ENCODE measurements at places on chromosomes 11 and 22. TPM values are rescaled to one million over a fixed set of nuclear protein-coding genes. Genes with fewer than 3 reads are reported as not detected.

Gene CSF2RB
- 30.1 TPM for total RNA-seq

Gene KBTBD3
- 10.4 TPM for total RNA-seq

Gene GGTLC3
- total RNA-seq: 8.0 TPM

Gene CCDC157
- 5.2 TPM for total RNA-seq

Gene RGL4
- 1.9 TPM for total RNA-seq

Gene ISX
- total RNA-seq: not detected

Gene DAGLA
- total RNA-seq: 7.1 TPM

Gene TYR
- not detected for total RNA-seq

Gene OR5L2
- not detected for total RNA-seq

Gene ADAMTS8
- 23.0 TPM for total RNA-seq

- H3K4me1 ChIP-seq: peaks cover 7% of the 10 kb centered on the region
- no peak overlapping the region for H3K27ac ChIP-seq
- H3K36me3 ChIP-seq: no peaks in the 10 kb centered on the region
- H3K27me3 ChIP-seq: peaks cover 21% of the 10 kb centered on the region
- H3K4me3 ChIP-seq: no peak overlapping the region
- no peak for DNase-seq
Observed at GRCh38 chr11:125401746-125402145, 94.3 kb downstream of the FEZ1 start.

GRCh38 chr22:50613291-50613981, 12.8 kb downstream of the MAPK8IP2 start:
- H3K27ac ChIP-seq: peak overlapping the region; percentile 46
- no peak overlapping the region for H3K4me3 ChIP-seq
- no peaks in the 10 kb centered on the region for H3K27me3 ChIP-seq
- peak; percentile 90 for DNase-seq

DNA sequence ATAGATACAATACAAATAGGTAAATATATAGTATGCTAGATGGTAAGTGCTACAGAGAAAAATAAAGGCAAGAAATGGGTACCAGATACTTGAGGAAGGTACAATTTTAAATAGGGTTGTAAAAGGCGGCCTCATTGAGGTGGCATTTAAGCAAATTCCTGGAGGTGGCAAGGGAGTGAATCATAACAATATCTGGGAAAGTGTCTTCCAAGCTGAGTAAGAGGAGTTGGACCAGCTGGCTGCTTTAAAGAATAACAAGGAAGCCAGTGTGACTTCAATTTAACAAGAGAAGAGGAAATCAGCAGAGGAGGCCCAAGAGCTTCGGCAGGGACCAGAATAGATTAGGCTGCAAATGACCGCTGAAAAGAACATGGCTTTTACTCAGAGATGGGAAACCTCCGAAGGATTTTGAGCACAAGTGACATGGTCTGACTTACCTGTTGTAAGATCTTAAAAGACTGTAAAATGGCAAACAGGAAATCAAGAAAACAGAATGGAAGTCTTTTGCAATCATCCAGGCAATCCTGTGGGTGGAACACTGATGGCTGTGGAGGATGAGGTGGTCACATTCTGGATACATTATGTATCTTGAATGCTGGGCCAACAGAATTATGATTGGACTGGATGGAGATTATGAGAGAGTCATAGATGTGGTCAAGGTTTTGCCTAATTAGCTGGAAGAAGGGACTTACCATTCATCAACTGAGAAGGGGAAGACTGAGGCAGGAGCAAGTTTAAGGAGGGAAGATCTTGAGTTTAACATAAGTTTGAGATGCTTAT, 77.2 kb downstream of the RDX start:
- no peak overlapping the region for H3K4me3 ChIP-seq
- no peaks in the 10 kb centered on the region for H3K36me3 ChIP-seq
- no peak overlapping the region for H3K27ac ChIP-seq

GRCh38 chr11:11032066-11032465, 174.2 kb upstream of the ZBED5 start:
- H3K27me3 ChIP-seq: no peaks in the 10 kb centered on the region
- no peak overlapping the region for H3K27ac ChIP-seq
- DNase-seq: no peak

DNA sequence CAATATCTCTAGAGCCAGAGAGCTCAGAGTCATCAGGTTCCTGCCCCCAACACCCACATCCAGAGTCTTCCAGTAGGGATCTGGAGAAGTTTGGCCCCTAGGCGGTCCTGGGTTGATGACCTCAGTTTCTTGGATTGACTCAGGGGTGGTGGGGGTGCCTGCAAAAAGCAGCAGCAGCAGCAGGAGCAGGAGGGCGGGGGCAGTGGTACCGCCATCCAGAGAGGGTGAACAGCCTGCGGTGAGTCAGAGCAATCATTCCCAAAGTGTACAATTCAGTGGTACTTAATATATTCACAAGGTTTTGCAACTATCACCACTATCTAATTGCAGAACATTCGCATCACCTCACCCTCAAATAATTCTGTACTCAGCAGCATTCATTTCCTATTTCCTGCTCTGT, 9.9 kb upstream of the SEC14L3 start:
- H3K4me3 ChIP-seq: no peak overlapping the region
- DNase-seq: no peak
- H3K27me3 ChIP-seq: no peaks in the 10 kb centered on the region
- no peak overlapping the region for H3K27ac ChIP-seq

DNA sequence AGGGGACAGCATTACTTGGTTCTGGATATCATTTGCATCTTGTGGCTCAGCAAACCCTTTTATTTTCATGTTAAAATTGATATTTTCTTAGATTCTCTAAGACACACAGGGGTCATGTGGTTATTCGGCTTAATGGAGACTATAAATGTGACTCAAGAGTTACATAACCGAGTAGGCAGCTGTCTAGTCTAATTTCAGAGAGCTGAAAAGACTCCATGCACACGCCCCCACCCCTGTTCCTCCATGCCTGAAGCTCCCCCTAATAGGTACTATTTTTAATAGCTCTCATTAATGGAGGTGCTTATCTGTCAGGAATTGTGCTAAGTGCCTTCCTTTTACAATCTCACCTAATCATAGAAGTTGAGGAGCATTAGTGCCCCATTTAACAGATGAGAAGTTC, 189.2 kb upstream of the ARHGAP20 start:
- H3K36me3 ChIP-seq: no peaks in the 10 kb centered on the region
- no peak overlapping the region for H3K27ac ChIP-seq
- no peaks in the 10 kb centered on the region for H3K4me1 ChIP-seq
- no peak overlapping the region for H3K4me3 ChIP-seq

DNA sequence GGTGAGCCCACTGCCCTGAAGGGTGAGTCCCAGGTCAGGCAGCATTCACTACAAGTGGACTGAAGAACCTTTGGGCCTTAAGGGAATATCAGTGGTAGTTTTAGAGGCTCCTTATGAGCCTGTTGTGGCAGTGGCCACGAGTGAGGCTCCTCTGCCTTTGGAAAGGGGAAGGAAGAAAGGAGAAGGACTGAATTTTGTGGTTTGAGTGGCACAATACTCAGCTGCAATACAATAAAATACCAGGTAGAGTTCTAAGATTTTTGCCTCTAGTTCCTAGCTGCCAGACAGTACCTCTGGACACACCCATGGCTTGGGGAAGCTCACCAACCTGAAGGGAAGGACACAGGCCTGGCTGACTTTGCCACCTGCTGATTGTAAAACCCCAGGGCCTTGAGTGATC, 260.9 kb downstream of the DYNC2H1 start:
- H3K36me3 ChIP-seq: no peaks in the 10 kb centered on the region
- no peaks in the 10 kb centered on the region for H3K4me1 ChIP-seq
- H3K4me3 ChIP-seq: no peak overlapping the region
- no peaks in the 10 kb centered on the region for H3K27me3 ChIP-seq

DNA sequence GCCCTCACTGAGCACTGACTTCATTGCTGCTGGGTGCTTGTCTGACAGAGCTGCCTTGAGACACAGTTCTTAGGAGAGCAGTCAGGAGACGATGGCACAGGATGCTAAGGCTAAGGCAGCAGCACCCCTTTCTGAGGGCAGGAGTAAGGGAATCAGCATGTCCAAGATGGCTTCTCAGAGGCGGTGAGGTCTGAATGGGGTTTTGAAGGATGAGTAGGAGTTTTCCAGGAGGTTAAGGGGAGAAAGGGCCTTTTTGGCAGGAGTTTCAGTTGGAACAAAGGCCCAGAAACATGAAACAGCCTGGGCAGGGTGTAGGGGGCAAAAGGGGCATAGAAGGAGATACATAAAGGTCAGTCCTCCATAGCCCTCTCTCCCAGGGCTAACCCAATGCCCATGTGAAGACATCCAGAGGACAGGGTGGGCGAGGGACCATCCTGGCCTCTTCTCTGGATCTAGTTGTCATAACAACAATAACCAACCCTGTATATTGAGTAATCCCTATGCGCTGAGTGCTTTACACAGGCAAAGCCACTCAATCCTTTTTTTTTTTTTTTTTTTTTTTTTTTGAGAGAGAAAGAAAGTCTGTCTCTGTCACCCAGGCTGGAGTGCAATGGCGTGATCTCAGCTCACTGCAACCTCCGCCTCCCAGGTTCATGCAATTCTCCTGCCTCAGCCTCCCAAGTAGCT, 19.0 kb downstream of the CYTH4 start:
- DNase-seq: no peak
- peaks cover 21% of the 10 kb centered on the region for H3K36me3 ChIP-seq
- H3K4me3 ChIP-seq: no peak overlapping the region
- peak overlapping the region; percentile 38 for H3K27ac ChIP-seq
- H3K27me3 ChIP-seq: no peaks in the 10 kb centered on the region

- H3K36me3 ChIP-seq: peaks cover 4% of the 10 kb centered on the region
- no peak for DNase-seq
- H3K27me3 ChIP-seq: no peaks in the 10 kb centered on the region
- H3K4me3 ChIP-seq: no peak overlapping the region
- no peak overlapping the region for H3K27ac ChIP-seq
Observed at GRCh38 chr22:30894371-30894740, 74.2 kb downstream of the MORC2 start.

DNA sequence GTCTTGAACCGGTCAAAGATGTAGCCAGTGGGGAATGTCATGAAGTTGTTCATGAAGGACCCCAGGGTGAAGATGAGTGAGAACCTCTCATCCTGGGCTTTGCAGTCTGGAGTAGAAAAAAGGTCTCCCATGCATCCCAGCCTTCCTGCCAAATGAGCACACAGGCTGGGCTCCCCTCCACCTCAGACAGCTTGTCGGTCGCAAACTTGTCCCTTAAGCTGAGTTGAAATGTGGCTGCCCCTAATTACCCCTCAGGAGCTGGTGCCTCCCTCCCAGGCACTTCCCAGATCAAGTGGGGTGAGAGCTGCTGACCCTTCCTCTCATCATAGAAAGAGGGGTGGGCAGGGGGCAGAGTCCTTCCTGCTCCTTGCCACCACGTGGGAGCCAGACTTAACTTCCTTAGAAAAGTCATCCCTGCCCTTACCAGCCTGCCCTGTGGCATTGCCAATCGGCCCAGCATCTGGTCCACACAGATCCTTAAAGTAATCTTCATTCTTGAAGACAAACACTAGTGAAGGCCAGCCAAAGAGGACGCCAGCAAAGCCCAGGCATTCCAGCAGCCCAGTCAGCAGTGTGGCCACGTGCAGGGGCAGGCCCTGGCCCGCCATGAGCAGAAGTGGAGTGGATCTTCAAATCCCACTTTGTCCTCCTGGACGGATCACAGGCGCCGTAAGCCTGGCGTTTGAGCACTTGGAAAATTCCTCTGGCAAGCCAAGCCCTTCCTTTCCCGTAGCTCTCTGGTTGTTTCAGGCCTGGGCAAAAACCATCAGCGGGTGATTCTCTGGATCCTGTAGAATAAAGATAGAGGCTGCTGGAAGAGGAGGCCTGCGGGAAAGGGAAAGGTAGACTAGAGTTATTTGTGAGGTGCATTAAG, 1.1 kb downstream of the SLC43A3 start:
- no peaks in the 10 kb centered on the region for H3K27me3 ChIP-seq
- peaks cover 41% of the 10 kb centered on the region for H3K36me3 ChIP-seq
- H3K27ac ChIP-seq: peak overlapping the region; percentile 96
- peak overlapping the region; percentile 64 for H3K4me3 ChIP-seq

GRCh38 chr11:107708792-107709191, 3.1 kb downstream of the SLN start:
- H3K27ac ChIP-seq: no peak overlapping the region
- no peaks in the 10 kb centered on the region for H3K4me1 ChIP-seq
- no peaks in the 10 kb centered on the region for H3K36me3 ChIP-seq
- H3K4me3 ChIP-seq: no peak overlapping the region
- DNase-seq: no peak
- peaks cover 7% of the 10 kb centered on the region for H3K27me3 ChIP-seq

DNA sequence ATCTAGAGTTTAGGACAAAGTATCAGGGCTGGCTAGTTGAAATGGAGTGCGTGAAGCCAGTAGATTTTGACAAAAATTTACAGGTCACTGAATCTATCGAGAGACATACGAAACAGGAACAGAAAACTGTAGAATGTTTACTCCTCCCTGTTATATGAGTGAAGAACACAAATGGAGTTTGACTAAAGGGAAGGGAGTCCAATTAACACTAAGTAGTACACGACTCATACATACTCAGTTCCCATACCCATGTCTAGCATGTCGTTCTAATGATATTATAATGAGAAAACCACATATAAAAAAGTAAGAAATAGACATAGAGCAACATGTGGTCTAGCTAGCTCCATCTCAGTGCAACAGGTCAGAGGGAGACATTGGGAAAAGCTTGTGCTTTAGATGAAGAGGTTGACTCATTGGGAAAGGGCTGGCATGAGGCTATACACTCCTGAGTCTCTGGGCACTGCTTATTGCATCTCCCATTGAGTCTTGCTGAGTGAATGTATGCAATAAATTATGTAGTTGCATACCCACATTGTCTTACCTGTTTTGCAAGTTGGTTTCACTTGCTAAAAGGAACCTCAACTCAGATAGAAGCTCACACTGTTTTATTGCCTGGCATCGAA, 43.5 kb downstream of the CD44 start:
- H3K4me1 ChIP-seq: peaks cover 46% of the 10 kb centered on the region
- peaks cover 89% of the 10 kb centered on the region for H3K36me3 ChIP-seq
- H3K4me3 ChIP-seq: no peak overlapping the region
- H3K27me3 ChIP-seq: no peaks in the 10 kb centered on the region
- H3K27ac ChIP-seq: peak overlapping the region; percentile 13
- no peak for DNase-seq

- DNase-seq: no peak
- peaks cover 40% of the 10 kb centered on the region for H3K4me1 ChIP-seq
- H3K36me3 ChIP-seq: peaks cover 31% of the 10 kb centered on the region
Observed at GRCh38 chr11:12200991-12201985, 90.9 kb downstream of the MICAL2 start.

DNA sequence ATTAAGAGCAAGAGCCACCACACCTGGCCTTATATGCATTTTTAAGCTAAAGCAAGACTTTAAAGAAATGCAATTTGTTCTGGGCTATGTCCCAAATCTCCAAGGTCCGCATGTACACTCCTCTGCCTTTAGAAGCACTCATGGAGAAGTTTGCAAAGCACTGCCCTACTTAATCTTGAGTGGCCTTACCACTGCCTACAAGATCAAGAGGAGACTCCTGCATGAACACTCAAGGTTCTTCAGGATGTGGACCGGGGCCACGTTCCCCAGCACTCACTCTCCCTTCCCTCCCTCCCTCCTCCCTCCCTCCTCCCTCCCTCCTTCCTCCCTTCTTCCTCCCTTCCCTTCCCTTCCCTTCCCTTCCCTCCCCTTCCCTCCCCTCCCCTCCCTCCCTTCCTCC, 63.2 kb upstream of the HSPA8 start:
- no peak overlapping the region for H3K4me3 ChIP-seq
- peaks cover 17% of the 10 kb centered on the region for H3K4me1 ChIP-seq
- DNase-seq: peak; percentile 60
- no peaks in the 10 kb centered on the region for H3K27me3 ChIP-seq
- no peaks in the 10 kb centered on the region for H3K36me3 ChIP-seq

- no peak for DNase-seq
- H3K27me3 ChIP-seq: no peaks in the 10 kb centered on the region
- H3K4me1 ChIP-seq: no peaks in the 10 kb centered on the region
- H3K36me3 ChIP-seq: no peaks in the 10 kb centered on the region
- no peak within 1 kb of the TSS for H3K27ac ChIP-seq
- H3K4me3 ChIP-seq: no peak within 1 kb of the TSS
Observed at GRCh38 chr11:123885570-123885969, at the start of gene TMEM225. Gene TMEM225 (minus strand): TSS chr11:123885670. CDS start chr11:123885425, 245 bp downstream.

- no peaks in the 10 kb centered on the region for H3K27me3 ChIP-seq
- no peak overlapping the region for H3K4me3 ChIP-seq
- no peaks in the 10 kb centered on the region for H3K36me3 ChIP-seq
Observed at GRCh38 chr11:113603277-113604059, 102.6 kb downstream of the TMPRSS5 start.
